ENCODE measurements at places on chromosomes 16 and 17.

DNA sequence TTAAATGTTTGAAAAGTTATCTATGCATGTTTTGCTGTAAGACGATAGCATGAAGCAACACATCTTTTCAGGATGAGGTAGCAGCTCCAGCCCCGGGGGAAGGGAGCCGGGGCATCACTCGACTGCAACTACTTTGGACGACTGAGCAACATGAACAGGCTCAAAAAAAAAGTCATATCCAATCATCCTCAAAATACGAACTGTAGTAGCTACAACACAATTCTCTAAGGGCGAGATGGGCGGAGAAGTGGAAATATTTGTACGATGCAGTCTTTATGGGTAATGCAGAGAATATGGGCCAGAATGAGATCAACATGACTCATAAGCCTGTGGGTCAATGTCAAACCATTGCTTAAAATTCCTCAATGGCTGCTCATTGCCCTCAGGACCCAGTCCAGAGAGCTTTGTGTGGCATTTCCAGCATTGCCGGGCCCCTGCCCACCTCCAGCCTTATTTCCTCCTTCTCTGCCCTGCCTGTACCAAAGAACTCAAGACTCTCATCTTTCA, 17.7 kb upstream of the SMURF2 start:
- DNase-seq = no peak

GRCh38 chr17:1563786-1564613, 1.4 kb upstream of the PITPNA start:
- no peak for DNase-seq

DNA sequence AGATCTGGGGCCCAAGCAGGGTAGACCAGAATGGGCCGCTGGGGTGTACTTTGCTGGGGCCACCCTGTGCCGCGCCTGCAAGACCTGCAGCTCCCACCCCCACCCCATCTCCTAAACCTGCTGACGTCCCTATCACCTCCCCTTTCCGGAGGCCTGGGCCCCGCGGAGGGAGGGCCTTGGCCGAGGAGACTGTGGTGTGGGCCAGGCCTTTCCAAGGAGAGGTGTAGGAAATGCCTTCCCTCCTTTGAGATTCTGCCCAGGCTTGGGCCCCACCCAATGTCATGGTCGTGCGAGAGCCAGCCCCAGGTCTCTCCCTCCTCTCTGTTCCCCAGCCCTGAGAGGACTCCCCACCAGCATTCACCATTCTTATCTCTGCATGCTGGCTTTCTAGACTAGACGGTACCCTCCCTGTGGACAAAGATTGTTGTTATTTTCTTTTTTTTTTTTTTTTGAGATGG, 3.9 kb upstream of the WFIKKN2 start:
- no peak for DNase-seq

DNA sequence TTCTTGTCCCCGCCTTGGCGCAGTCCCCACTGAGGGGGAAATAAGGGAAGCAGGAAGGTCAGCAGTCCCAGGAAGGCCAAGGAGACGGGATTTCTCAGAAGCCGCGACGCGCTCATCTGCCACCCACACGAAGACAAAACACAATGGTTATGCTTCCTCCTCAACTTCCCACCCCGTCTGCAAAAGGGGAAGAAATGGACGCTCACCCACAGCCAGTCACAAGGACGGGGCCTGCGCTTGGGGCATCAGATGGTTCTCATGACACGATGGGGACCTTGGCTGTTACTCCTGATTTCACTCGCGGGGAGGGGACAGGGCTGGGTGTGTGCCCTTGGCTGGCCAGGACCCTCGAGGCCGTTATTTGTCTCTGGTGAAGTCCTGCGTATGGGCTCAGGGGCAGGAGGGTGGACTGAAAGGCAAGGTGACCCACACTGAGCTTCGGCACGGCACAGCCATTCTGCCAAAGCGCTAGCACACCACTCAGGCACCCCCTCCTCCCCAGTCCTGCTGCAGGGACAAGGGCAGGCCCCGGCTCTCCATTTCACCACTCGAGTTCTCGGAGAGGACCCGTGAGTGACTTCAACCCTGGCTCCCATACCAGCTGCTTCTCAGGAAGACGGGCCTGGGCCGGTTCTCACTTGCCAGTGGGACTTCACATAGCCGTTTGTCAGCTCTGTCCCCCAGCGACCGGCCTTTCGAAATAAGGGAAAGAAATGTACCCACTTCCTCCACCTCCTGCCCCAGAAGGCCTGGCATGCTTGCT, 84.5 kb downstream of the ABR start:
- DNase-seq = no peak

- DNase-seq = no peak
These were observed 477.4 kb upstream of the CCL2 start for GRCh38 chr17:33777674-33778073.

GRCh38 chr17:27466743-27467375, 10.6 kb downstream of the KSR1 start:
- DNase-seq = no peak

GRCh38 chr17:28892024-28892423, 5.5 kb downstream of the FLOT2 start:
- no peak for DNase-seq

DNA sequence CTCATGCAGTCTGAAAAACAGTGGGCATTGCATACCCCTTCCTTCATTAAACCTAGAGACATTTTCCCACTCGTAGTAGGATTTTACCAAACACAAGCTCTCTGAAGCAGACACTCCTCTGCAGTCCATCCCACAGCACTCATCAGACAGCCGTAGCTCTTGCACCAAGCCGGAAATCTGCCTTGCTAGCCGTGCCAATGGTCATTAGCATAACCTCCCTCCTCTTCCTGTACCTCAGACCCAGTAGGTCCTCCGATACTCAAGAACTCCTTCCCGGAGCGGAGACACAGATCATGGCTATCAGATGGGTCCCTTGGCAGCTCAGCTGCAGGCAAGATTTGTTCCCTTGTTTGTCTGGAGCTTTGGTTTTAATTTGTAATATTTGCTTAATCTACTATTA, 483.1 kb upstream of the PSMD7 start:
- no peak for DNase-seq

- DNase-seq = peak; percentile 20
These were observed 1253.7 kb upstream of the CDH8 start for GRCh38 chr16:63289834-63290460.

GRCh38 chr16:88971371-88972097, 5.5 kb downstream of the CBFA2T3 start:
- no peak for DNase-seq

DNA sequence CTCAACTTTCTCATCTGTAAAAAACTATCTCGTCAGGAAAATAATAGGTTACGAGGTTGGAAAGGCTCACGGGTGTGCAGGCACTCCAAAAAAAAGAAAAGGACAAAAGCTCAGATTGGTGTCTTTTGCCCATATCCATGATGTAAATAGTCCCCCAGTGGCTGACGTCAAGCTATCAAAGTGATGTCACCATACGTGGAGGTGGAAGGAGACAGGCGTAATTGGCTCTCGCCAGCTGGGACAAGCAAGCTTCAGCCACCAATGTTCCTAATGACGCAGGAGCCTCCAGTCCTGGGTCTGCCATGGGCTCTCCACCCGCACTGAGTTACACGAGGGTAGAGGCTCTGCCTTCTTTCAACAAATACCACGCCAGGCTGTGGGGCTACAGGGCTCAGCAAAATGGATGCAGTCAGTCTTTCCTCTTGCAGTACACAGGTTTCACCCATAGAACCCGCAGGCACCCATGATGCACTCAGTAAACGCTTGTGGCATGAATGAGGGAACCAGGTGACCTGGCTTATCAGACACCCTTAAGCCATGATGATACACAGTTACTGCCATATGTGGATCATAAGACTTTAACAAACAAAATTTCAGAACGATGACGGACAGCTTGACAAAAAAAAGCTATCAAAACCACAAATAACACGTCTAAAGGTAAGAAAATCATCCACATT, 50.5 kb downstream of the COTL1 start:
- DNase-seq = no peak

GRCh38 chr16:27600381-27600780, 50.4 kb downstream of the KATNIP start:
- no peak for DNase-seq

DNA sequence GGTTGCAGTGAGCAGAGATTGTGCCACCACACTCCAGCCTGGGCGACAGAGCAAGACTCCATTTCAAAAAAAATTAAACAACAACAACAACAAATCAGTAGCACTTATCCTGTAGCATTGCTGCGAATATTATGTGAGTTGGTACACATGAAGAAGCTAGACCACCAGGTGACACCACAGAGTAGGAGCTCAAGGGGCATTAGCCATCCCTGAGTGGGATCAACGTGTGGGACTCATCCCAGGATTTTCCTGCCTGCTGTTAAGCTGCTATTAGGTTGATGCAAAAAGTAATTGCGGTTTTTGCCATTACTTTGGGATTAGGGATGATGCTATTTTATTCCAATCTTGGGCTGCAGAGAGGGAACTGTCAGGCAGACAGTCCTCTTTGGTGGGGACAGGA, 47.2 kb downstream of the OTOA start:
- no peak for DNase-seq

DNA sequence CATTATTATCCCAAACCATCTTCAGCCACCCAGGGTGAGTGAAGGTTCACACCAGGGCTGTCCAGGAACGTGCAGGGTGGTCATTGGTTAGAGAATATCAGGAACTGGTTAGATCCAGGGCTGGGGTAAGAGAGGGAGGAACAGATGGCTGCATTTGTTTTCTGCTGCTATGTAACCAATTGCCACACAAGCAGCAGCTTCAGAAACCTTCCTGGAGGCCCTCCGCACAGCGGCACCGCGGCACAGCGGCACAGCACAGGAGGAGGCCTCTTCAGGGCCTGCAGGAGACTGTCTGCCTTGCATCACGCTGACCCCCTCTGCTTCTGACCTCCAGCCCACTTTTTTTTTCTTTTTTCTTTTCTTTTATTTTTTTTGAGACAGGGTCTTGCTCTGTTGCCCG, 86.1 kb downstream of the KCNJ12 start:
- DNase-seq = no peak

DNA sequence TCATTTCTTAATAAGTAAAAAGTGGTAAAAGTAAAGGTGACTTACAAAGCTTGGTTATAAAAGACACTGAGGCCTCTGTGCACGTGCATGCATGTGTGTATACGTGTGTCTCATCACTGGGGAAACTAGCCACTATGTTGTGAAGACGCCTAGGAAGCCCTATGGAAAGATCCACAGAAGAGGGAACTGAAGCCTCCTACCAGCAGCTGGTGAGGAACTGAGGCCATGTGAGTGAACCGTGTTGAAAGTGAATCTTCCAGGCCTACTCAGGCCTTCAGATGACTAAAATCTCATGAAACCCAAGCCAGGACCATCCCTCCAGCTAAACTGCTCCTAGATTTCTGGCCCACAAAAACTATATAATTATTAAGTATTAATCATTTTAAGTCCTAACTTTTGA, 23.7 kb downstream of the PHLPP2 start:
- DNase-seq = no peak

DNA sequence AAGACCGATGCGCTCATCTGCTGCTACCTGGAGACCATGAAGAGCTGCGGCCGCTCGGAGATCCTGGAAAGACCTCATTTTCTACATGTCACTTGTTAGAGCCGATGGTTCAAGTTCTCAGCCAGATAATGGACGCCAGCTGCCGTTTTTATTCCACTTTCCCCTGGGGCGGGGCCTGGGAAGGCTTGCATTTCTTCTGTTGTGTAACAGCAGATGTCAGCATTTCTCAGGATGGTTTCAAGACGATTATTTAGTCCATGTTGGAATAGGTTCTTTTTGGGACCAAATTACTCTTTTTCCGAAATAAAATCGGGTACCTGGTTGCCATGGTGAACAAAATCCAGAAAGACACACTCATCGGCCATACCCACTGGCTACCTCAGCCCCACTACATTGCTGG, 1418.3 kb downstream of the CDH11 start:
- DNase-seq = no peak

DNA sequence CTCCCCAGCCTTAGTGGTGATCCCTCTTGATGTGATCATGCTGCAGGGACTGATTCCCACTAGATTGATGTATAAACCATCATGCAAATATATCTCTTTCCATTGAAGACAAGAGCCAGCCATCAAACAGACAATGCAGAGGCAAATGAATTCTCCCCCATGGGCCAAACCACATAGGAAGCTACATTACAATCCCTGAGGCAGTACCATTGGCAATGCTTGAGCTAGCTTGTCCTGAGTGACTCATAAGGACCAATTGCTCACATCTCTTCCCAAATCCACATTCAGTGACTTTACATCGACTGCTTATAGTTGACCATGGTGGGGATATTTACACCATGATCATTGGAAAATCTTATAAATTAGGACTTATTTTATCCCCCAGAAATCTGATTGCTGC, 242.2 kb downstream of the SHISA9 start:
- DNase-seq = no peak

DNA sequence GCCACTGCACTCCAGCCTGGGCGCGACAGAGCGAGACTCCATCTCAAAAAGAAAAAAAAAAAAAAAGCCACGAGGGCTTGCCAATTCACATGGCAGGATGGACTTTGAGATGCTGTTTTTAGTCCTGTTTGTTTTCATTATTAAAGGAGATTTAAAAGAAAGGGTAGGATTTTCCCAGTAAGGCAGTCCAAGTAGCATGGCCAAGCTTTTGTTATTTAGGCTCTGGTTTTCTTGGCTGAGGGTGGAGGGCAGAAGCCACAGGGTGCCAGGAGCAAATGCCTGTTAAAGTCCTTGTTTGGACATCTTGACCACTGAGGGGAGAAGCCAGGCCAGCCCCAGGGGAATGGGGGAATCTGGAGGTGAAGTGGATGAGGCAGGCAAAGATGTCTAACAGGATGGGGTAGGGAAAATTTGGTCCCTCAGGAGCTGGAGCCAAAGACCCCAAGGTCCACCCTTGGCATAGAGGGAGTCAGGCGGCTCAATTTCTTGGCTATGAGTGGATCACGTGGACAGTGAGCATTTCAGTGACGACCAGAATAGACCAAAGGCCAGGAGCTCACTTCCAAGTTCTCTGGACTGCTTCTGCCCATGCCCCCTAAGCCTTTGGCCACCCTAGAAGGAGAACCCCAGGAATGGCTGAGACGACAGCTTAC, 20.8 kb upstream of the PLLP start:
- DNase-seq = no peak

All from mesothelial cell of epicardium (in vitro differentiated cells).